ENCODE measurements at places on chromosomes 13 and 19. TPM values are rescaled to one million over a fixed set of nuclear protein-coding genes. Genes with fewer than 3 reads are reported as not detected.

DNA sequence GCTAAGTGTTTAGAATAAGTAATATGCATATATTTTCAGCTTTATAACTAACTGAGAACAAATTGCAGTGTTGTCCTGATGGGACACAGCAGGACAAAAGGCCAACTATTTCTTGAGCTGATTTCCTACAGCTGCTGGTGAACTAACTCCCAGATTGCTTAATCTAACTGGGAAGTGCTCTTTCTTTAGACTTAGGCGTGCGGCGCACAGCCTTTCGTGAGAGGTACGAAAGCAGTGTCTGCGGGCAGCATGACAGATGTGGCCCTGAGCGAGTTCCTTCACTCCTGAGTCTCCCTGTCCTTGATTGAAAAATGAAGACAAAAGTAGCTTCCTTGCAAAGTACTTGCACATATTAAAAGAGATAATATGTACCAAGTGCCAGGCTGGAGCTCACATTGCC, 47.3 kb upstream of the NPAS1 start:
- DNase-seq: peak; percentile 53

GRCh38 chr13:113813070-113813748, 50.7 kb downstream of the GAS6 start:
- DNase-seq: no peak

GRCh38 chr13:110422913-110423688, 116.0 kb downstream of the COL4A2 start:
- no peak for DNase-seq

GRCh38 chr13:27168086-27168485, 3.5 kb downstream of the USP12 start:
- DNase-seq: peak; percentile 35

- DNase-seq: no peak
These were observed 15.5 kb downstream of the STX10 start for GRCh38 chr19:13134626-13135025.

DNA sequence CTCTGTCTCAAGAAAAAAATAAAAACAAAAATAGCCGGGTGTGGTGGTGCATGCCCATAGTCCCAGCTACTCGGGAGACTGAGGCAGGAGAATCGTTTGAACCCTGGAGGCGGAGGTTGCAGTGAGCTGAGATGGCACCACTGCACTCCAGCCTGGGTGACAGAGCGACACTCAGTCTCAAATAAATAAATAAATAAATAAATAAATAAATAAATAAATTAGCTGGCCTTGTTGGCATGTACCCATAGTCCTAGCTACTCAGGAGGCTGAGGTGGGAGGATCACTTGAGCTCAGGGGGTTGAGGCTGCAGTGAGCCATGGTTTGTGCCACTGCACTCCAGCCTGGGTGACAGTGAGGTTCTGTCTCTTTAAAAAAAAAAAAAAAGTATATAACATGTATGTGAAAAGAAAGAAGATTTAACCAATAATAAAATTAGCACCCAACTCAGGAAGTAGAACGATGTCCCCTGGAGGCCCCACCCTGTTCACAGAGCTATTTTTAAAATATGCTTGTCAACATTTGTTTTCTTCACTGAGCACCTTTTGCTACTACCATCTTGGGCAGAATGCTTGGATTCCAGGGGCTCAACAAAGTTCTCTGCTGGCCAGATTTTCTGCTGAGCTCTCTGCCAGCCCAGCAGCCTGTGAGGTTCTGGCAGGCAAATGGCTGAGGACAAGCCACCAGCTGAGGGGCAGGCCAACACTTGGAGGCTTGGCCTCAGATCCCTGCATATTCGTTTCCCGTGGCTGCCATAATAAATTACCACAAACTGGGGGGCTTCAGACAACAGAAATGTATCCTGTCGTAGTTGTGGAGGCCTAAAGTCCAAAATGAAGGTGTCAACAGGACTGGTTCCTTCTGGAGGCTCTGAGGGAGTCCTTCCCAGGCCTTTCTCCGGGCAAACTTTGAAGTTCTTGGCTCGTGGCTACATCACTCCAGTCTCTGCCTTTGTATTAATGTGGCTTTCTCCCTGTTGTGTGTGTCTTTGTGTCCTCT, 5.2 kb downstream of the SLC25A42 start:
- no peak for DNase-seq

DNA sequence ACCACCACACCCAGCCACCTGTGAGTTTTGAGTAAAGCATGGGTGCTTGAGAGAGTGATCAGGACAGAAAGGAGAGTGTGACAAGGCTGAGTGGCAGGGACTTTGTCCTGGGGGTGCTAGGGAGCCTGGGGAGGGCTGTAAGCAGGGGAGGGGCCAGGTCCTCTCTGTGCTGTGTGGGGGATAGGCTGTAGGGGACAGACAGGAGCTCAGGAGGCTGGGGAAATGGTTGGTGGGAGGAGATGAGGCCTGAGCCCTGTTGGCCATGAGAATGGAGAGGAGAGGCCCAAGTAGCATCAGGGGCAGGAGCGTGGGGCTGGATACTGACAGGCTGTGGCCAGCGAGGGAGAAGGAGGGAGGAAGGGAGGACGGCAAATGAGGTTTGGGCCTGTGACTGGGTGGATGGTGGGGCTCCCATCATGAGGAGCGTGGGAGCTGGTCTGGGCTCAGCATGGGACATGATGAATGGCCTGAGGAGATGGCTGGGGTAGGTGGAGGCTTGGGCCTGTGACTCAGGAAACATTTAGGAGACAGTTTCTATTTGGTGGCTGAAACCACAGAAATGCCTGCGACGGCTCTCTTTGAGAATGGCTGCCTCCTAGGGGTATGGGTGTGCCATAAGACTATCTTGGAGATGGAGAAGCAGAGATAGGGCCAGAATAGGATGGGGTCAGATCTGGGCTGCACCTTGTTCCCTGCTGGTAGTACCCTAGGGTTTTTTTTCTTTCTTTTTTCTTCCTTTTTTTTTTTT, 25.0 kb downstream of the GRIN2D start:
- peak; percentile 8 for DNase-seq

GRCh38 chr19:46357846-46358583, 11.1 kb downstream of the PPP5C start:
- DNase-seq: no peak

DNA sequence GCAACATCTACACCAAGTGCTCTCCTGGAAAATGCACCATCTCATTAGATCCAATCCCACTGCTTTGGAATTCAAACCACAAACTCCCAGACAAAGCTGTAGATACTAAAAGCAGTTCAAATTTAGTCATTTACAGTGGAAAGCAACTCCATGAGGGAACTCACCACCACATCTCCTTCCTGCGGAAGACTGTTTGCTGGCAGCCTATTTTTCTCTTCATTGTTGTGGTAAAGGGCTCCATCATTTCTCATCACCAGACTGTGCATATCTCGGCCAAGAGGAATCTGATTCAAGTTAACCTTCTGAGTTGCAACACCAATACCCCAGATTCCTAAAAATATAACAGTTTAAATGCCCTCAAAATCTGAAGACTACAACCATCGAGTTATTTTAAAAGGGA, 8.4 kb downstream of the SPRYD7 start:
- no peak for DNase-seq

DNA sequence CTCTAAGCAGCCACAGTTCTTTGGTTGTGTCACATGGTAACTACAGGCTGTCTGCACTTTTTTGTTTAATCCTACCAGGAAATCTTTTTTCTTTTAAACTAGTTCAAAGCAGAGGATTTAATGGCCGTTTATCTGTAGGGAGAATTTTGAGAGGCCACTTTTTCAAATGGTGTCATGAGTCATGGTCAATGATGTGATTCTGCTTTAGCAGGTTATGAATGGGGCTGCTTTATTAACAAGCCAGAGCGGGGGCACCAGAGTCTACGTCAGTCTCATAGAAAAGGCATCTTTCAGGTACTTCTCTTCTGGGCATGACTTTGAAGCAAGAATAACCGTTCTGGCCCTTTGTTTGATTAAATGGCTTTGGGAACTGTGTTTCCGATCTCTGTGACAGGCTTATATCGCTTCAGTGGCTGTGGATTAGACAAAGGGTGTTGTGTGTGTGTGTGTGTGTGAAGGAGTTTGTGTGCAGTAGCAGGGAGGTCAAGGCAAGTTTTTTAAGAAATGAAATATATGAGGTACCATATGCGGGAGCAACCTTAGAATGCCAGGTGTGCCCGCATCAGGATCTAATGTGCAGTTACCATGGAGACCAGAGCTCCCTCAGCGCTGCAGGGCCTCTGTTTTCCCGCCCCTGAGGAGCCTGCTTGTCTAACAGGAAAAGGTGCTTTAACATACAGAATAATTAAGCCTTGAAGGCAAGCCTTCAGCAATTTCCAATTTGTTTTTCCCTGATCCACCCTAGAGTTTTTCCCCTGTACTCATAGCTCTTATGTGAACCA, 120.5 kb downstream of the KATNAL1 start:
- peak; percentile 26 for DNase-seq

DNA sequence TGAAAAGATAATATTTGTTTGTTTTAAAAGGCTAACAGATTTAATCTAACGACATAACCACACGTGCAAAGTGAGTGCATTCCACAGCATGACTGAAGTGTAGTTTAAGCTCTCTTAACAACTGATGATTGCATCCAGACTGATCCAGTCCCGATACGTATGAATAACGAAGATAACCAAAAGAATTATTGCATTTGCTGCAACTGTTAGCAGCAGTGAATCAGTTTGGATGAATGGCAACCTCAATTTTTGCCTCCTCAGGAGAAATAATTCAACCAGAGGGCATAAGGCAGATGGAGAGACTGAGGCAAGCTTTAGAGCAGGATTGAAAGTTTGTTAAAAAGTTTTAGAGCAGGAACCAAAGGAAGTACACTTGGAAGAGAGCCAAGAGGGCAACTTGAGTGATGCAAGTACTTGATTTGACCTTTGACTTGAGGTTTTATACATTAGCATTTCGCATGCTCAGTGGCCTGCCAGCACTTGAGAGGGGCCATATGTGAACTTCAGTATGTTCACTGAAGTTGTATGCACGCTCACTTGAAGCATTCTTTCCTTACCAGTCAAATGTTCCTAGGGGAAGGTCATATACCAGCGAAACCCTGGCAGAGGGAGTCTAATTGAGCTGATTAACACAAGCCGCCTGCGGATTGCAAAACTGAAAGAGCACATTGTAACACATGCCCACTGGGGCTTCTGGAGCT, 835.0 kb upstream of the PCDH20 start:
- no peak for DNase-seq

DNA sequence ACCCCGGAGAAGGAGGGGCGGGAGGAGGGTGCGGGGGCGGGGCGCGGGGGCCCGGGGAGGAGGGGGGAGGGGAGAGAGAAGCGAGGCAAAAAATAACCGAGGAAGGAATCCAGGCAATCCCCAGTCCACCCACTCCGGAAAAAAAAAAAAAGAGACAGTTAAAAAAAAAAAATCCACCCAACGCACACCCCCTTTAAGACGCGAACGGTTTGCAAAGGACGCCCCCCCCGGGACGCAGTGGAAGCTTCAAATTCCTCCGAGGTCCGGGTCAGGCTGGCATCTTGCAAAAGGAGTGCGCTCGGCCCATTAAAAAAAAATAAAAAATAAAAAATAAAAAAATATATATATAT, at the start of gene CACNA1A:
Gene CACNA1A (minus strand): TSS at position 9 of the 350 bp plus-strand sequence. CDS start 255 bp downstream, outside the sequence.
- peak; percentile 12 for DNase-seq

DNA sequence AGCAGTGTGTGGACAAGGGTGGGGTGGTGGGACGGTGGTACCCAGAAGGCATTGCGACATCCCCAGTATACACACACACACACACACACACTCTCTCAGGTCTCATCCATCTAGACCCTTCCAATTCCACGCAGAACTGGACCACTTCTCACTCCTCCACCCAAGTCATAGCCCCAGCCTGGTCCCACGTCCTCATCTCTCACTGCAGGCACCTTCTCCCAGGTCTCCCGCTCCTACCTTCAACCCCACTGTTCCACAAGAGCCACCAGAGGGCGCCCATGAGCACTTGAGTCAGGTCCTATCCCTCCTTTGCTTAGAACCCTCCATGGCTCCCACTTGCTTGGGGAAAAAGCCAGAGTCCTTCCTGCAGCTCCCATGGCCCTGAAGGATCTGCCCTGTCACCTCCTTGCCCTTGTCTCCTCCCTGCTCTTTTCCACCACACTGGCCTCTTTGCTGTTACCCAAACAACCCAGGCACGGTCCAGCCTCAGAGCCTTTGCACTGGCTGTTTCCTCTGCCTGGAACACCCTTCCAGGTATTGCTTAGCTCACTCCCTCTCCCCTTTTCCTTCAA, 62.6 kb downstream of the IER2 start:
- peak; percentile 76 for DNase-seq

GRCh38 chr19:34508540-34508939, 27.0 kb downstream of the WTIP start:
- DNase-seq: no peak

GRCh38 chr19:35346193-35347052, 1.3 kb upstream of the FFAR1 start:
- DNase-seq: peak; percentile 44

DNA sequence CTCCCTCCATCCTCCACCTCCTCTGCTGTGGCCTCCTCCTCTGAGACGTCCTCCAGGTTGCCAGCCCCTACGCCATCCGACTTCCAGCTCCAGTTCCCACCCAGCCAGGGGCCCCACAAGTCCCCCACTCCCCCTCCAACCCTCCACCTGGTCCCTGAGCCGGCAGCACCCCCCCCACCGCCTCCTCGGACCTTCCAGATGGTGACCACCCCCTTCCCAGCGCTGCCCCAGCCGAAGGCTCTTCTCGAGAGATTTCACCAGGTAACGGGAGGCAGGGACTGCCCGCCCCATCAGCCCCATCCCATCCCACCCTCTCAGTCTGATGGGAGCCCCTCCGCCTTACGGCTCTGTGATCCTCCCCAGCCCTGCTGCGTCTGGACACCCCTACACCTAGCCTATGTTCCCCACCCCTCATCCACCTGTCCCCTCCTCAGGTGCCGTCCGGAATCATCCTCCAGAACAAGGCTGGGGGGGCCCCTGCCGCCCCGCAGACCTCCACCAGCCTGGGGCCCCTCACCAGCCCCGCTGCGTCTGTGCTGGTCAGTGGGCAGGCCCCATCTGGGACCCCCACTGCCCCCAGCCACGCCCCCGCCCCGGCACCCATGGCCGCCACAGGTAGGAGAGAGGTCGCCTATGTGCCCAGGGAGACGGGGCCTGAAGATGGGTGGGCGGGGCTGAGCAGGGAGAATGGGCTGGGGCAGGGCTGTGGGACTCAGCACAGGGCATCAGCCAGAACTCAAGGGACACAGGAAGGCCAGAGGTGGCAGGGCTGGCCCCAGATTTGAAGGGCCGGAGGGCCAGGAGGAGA, 18.6 kb upstream of the EHD2 start:
- no peak for DNase-seq

- peak; percentile 21 for DNase-seq
These were observed 20.9 kb upstream of the ATP11A start for GRCh38 chr13:112668924-112669323.

The TNPO2 gene
- 64.2 TPM for total RNA-seq

The PGLYRP2 gene
- not detected for total RNA-seq

The MBNL2 gene
- 74.5 TPM for total RNA-seq

The RASIP1 gene
- total RNA-seq: 4.7 TPM

Data from stomach (tissue), 19 donors.